ENCODE measurements at places on chromosomes 12 and 14. TPM values are rescaled to one million over a fixed set of nuclear protein-coding genes. Genes with fewer than 3 reads are reported as not detected.

DNA sequence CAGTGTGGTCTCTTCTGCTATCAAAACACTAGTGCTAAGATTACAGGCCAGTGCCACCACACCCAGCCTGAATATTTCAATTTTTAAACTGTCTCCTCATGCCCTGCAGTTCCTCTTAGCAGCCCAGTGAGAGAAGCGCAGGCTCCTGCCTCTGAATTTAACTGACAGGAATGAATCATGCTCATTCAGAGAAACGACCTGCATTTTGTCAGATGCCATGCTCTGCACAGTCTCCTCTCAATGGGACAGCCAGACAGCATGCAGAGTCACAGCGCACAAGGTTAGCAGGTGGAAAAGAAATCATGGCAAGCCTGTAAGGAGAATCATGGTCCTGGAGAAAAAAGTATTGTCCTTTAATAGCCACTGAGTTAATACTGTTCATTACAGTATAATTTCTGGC is 691.0 kb upstream of the SEL1L start:
- DNase-seq: no peak

Gene ACVR1B
- 67.6 TPM for total RNA-seq

DNA sequence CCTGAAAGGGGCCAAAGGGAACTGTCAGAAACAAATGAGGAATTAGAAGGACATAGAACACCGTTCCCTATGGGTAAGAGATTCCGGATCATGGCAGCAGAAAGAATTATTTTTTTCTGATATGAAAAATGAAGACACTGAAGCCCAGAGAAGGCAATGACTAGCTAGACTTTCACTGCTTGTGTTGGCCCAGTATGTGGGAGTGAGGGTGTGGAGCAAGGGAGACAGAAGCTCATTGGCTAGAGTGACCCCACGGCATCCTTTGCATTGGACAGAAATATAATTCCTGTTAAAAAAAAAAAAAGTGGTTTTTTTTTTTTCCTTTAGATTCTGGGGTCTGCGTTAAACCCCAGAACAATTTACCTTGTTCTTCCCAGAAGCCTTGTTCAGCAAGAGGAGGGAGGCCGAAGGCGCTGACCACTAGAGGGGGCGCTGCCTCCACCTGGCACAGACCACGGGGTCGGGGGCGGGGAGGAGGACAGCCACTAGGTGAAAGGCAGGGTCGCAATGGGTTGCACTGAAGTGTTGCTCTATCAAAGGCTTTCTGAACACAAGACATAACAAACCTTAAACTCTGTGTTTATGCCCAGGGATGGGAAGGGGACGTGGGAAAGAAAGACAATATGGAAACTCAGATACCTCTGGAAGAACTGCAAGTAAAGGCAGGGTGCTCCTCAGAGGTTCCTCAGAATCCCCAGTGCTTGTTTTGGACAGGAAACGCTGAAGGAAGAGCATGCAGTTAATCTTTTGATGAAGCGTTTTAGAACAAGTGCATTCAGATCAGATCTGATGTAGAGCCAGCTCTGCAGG is 156.8 kb downstream of the KCNA5 start:
- DNase-seq: peak; percentile 64

Gene SELPLG
- total RNA-seq: 5.1 TPM

DNA sequence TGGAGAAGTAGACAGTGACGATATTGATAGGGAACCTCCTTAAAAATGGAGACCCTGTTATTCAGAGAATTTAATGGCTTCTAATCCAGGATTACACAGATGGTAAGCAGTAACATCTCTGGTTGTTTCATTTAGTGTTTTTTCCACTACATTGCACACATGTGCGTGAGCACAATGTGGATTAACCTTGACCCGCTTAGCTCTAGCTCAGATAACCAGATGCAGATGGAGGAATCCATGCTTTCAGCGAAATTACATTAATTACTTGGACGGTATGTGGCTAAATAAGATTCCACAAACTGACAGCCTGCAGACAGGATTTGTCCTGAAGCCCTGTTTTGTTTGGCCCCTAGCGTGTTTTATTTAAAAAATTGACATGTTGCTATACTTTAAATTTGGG is 378.4 kb downstream of the CCDC91 start:
- DNase-seq: no peak

Gene LBHD2
- not detected for total RNA-seq

DNA sequence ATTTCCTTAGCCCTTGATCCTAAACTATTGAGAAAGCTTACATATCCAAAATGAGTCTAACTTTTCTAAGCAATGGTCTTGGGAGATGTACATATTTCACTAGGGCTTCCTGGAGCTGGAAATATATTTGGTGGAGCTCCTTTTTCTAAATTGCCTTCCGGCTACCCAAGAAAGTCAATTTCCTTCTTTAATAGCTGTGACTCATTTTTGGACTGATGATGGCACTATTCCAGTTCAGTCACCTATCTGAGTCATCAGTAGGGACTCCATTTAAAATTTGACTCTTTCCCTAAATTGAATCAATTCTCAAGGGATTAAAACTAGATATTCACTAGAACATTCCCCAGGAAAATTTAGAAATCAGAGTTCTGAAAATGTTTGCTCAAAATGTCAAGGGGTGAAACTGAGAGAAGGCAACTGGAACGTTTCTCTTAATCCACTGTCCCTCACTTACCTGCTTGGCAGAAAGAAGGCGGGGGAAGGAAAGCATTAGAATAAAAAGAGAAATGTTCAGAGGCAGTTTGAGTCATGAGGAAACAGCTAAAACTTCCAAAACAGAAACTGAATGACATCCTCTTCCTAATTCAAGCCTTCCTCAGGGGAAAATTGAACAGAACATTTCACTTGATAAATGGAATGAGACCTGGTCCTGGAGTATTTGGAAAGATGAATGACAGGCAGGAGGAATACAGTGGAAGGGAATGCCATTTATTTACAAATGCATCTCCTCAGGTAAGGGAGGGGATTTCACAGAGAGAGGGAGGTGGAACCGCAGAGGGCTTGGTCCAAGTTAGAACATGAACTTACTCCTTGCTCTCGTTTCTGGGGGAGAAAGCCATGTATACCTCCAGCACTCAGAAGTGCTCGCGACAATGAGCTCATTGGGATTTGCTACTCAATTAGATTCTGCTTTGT is 91.2 kb downstream of the RGS6 start:
- DNase-seq: no peak

GRCh38 chr12:63317286-63317846 is 166.4 kb upstream of the AVPR1A start:
- DNase-seq: no peak

DNA sequence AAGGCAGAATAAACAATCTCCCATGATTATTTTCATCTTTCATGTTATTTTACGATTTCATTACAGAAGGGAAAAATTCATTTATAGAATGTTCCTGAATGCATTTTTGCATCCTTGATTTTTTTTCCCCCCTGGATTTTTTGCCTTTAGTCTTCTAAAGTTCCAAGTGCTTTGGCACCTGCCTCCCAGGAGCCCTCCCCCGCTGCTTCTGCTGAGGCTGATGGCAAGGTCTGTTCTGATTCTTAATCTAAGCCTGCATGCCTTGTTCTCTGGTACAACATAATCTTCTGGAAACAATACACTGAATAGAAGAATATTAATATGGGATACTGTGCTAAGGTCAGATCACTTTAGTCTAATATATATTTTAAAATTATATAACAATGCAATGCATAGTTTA is 18.0 kb downstream of the YARS2 start:
- no peak for DNase-seq

Gene TAS2R9
- total RNA-seq: not detected

- DNase-seq: no peak
Measured at GRCh38 chr14:28088125-28088524, 678.5 kb upstream of the FOXG1 start.

DNA sequence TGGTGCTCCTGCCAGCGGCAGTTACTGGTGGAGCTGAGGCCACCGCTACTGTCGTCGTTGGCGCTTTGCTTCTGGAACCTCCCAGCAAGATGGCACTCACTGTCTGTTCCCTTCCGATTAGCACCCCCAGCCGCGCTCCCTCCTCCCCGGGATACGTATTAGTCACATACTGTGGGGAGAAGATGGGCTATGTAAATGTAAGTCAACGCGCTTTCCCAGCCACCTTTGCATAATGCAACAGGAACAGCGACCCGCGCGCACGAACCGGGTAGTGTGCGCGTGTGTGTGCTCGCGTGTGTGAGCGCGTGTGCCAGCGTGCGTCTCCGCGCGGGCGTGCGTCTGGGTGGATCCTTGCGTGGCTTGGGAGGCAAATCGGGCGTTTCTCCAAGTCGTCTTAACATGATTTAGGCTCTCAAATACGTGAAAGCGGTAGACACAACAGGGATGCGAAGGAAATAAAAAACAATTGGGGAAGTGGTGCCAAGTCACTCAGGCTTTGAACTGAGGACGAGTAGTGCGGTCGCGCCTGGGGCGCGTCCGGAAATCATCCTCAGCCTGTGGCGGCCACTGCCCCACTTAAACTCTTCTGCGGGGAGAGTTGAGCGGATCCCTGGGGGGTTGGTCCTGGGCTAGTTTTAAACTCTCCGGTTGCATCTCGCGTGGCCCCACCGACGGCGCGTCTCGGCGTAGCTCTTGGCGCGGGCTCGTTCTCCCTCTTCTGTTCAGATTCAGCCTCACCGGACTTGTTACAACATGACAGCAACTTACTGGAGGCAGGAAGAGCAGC is 1.8 kb downstream of the FLRT2 start:
- DNase-seq: peak; percentile 29

Gene NEMP1
- 5.8 TPM for total RNA-seq

DNA sequence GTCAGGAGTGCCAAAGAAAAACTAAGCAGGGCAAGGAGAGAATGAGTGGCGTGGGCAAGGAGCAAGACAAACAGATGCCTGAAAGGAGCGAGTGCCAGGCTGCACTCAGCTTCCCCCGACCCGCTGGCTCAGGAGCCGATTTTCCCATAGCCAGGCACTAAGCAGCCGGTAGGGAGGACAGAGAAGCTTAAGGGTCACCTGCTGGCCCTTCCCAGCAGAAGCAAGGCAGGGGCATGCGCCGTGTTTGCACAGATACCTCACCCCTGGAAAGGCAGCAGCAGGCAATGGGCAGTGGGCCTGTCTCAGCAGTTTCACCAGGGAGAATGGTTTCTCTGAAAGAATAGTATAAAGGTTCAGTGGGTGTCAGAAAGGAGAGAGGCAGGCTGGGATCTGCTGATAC is 104.9 kb upstream of the FKBP4 start:
- DNase-seq: no peak

- peak; percentile 19 for DNase-seq
Measured at GRCh38 chr12:15274561-15274967, 47.7 kb upstream of the PTPRO start.

DNA sequence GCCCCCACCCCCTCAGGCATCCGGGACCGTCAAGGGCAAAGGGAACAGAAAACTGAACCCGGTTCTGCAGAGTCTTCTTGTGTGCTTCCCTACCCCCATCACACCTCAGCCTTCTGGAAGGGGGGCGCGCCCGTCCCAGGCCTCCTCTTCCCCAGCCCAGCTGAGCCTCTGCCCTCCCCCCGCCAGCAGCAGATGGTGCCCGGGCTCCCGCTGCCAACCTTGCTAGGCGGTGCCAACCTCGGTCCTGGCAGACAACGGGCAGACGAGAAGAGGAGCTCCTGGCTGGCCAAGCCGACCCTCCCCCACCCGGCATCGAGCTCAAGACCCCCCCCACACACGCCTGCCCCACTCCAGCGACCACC is 8.7 kb downstream of the STAC3 start:
- no peak for DNase-seq

- DNase-seq: no peak
Measured at GRCh38 chr12:90896164-90896563, 58.8 kb downstream of the CCER1 start.

Gene PPP4R4
- 0.28 TPM for total RNA-seq

Gene AMN1
- 3.0 TPM for total RNA-seq

GRCh38 chr12:47757840-47758583 is 668 bp downstream of the RAPGEF3 start:
- DNase-seq: no peak

Gene BATF
- 1.3 TPM for total RNA-seq

GRCh38 chr14:69685716-69686115 is 74.3 kb downstream of the SUSD6 start:
- DNase-seq: peak; percentile 58

Gene SPTB
- 0.34 TPM for total RNA-seq

- no peak for DNase-seq
Measured at GRCh38 chr12:31558521-31558920, 32.4 kb downstream of the DENND5B start.

Gene CIROP
- not detected for total RNA-seq

DNA sequence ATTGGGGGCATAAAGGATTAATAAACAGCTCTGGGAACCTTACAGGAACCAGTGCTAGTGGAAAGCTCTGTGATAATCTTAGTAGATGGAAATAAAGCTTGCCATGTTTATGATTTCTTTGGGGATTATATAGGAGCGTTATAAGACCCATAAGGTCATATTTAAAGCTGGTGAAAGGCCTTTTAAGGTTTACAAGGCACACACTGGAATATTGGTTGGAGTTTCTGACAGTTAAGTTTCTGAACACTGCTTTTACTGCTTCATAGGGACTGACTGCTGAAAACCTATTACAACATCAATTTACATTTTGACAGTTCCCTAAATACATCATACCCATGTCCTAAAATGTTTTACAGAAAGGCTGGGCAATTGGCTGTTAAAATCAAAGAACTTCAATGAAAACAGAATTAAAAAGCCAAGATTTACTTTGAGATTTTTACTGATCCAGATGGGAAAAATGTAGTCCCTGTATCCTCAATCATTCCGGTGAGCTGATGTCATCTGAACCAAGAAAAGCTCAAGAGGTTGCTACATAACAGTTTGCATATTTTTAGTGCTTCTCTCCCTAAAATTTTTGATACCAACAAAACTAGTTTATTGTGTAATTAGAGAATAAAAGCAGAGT is 153.7 kb upstream of the IGF1 start:
- no peak for DNase-seq

Gene GALNT16
- 1.3 TPM for total RNA-seq

- DNase-seq: no peak
Measured at GRCh38 chr12:105935106-105935505, 203.6 kb downstream of the NUAK1 start.

GRCh38 chr12:113650476-113650875 is 178.8 kb upstream of the LHX5 start:
- no peak for DNase-seq

Gene LUM
- 17.4 TPM for total RNA-seq

- no peak for DNase-seq
Measured at GRCh38 chr14:56198438-56198837, 80.2 kb downstream of the PELI2 start.

Gene PPM1H
- total RNA-seq: 7.9 TPM

GRCh38 chr12:45458854-45459807 is 243.2 kb downstream of the ANO6 start:
- no peak for DNase-seq

- DNase-seq: no peak
Measured at GRCh38 chr12:13609894-13610679, 371.3 kb downstream of the GRIN2B start.

Gene KCNH3
- 0.14 TPM for total RNA-seq

Gene RNU4-1
- total RNA-seq: 2,662 TPM

DNA sequence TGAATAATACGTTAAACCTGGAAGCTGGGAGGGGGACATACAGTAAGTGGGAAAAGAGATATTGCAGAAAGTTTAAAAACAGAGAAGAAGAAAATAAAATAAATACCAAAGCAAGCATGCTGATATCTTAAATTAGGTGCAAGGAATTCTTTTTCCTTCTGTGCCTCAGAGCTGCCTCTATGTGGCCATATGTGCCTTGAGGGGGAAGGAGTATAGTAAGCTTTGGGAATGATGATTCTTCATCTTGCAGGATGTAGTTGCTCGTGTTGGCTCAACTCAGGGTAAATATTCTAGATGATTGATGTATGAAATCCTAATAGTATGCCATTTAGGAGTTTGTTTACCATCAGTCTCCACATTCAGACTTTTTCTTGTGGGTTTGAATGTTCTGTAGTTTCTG is 251.4 kb downstream of the RGS6 start:
- DNase-seq: no peak

All from left colon (tissue), 2 donors.